ENCODE measurements at places on chromosomes 4 and X. TPM values are rescaled to one million over a fixed set of nuclear protein-coding genes. Genes with fewer than 3 reads are reported as not detected.
A peak's percentile ranks its signal among the peaks of the same experiment; 100 is the strongest.

DNA sequence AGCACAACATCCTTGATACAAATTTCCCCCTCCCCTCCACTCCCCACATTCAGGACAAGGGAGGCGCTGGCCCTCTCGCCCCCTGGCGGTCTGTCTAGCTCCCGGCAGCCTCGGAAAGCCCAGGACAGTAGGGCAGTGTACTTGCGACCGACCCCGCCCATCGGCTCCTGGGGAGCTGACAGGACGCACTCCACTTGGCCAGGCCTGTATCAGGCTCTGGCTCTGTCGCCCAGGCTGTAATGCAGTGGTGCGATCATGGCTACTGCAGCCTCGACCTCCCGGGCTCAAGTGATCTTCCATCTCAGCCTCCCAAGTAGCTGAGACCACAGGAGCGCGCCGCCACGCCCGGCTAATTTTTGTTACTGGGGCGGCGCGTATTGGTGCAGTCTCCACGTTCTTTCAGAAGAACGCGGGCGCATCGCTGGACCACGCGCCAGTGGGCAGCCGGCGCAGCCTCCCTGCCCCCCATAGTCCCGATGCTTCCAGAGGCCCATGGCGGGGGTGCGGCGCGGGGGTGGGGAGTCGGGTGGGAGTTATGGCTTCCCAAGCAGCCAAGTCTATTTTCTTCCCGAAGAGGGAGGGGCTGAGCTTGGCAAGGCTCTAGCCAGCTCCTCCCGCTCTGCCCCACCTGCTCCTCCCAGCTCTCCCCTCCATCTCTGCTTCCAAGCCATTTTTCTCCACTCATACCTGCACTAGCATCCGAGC, 7.8 kb upstream of the AKAP14 start:
- H3K27ac ChIP-seq, result no peak overlapping the region
- H3K4me1 ChIP-seq, result peaks cover 14% of the 10 kb centered on the region
- no peaks in the 10 kb centered on the region for H3K36me3 ChIP-seq
- H3K27me3 ChIP-seq, result peaks cover 5% of the 10 kb centered on the region
- peak overlapping the region; percentile 32 for H3K4me3 ChIP-seq

GRCh38 chr4:1846580-1846979, 9.4 kb downstream of the LETM1 start:
- no peak overlapping the region for H3K4me3 ChIP-seq
- peaks cover 26% of the 10 kb centered on the region for H3K4me1 ChIP-seq
- H3K27ac ChIP-seq, result no peak overlapping the region
- no peak for DNase-seq
- H3K27me3 ChIP-seq, result no peaks in the 10 kb centered on the region

GRCh38 chr4:146132445-146132844, 43.1 kb upstream of the LSM6 start:
- H3K27me3 ChIP-seq, result peaks cover 2% of the 10 kb centered on the region
- H3K4me1 ChIP-seq, result peaks cover 5% of the 10 kb centered on the region
- DNase-seq, result no peak
- H3K4me3 ChIP-seq, result no peak overlapping the region

SLC49A3 gene
- 0.35 TPM for total RNA-seq

DNA sequence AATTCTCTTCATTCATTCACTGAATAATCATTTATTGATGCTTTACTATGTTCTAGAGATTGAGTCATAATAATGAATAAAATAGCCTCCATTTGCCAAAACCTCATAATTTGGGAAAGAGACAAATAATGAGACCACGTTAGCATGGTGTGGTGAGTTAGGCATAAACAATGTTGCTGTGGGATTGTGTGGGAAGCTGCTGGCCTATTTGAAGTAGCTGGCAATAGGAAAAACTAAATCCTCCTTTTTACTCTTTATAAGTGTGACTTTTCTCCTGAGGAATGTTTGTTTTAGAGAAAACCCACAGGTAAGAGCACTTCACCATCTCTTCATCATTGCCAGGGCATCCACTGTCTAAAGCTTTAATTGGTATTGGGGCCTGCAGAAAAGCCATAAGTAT, 95.3 kb downstream of the AREG start:
- no peak for DNase-seq
- peaks cover 5% of the 10 kb centered on the region for H3K4me1 ChIP-seq
- H3K36me3 ChIP-seq, result no peaks in the 10 kb centered on the region
- H3K4me3 ChIP-seq, result no peak overlapping the region
- no peak overlapping the region for H3K27ac ChIP-seq
